Activated CD4-positive, alpha-beta T cell treated with anti-CD3 and anti-CD28 coated beads, Interleukin-10, Interleukin-2, amounts not matched to agents 100 ng/mL and 50 ng/mL, durations not matched to agents 16 hours and 8 hours (primary cell): ENCODE measurements at places on chromosomes 3 and 15.

GRCh38 chr3:24837601-24838000, 343.0 kb upstream of the THRB start:
- no peak for DNase-seq

GRCh38 chr3:101036213-101036618, 43.0 kb upstream of the ABI3BP start:
- DNase-seq = no peak

- peak; percentile 96 for DNase-seq
Measured at GRCh38 chr3:17151598-17152373, 267.0 kb downstream of the PLCL2 start.

- DNase-seq = no peak
Measured at GRCh38 chr15:89004726-89005030, 83.6 kb upstream of the ABHD2 start.

- no peak for DNase-seq
Measured at GRCh38 chr3:198030125-198030524, 70.1 kb downstream of the LMLN start.

GRCh38 chr15:63218100-63218808, 28.8 kb downstream of the RAB8B start:
- no peak for DNase-seq

- no peak for DNase-seq
Measured at GRCh38 chr15:91894606-91895005, 41.1 kb downstream of the SLCO3A1 start.

- DNase-seq = no peak
Measured at GRCh38 chr3:93904568-93904967, 69.1 kb downstream of the PROS1 start.

DNA sequence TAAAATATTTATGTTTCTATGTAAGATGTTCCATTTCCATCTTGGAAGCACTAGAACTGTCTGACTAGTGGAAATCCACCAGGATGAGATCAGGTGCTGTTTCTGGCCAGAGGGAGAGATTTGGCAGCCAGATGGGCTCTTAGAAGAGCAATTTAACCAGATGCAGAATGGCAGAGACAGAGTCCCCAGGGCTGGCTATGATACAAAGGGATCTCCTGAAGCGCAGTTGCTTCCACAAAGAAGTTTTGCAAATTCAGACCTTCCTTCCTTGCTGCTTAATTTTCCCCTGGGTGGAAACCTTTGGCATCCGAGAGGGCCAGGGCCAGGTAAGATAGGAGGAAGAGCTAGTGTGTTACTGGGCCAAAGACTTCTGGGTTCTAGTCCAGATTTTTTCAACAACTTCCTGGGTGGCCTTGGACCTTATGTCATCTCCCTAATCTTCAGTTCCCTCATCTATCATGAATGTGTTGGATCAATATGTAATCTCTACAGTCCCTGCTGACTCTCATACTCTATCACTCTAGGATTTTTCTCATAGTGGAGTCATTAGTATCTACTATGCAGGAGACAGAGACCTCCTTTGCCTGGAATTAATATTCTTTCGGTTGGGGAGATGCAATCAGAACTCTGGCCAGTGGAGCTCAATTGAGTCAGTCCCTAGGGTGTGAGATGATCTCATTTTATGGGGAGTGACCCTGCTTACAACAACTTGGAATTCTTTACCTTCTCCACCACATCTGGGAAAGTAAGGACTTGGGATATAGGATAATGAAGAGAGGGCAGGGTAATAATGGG, 41.1 kb upstream of the NDUFB4 start:
- DNase-seq = no peak

- DNase-seq = no peak
Measured at GRCh38 chr15:88748081-88748480, 55.2 kb upstream of the ACAN start.

DNA sequence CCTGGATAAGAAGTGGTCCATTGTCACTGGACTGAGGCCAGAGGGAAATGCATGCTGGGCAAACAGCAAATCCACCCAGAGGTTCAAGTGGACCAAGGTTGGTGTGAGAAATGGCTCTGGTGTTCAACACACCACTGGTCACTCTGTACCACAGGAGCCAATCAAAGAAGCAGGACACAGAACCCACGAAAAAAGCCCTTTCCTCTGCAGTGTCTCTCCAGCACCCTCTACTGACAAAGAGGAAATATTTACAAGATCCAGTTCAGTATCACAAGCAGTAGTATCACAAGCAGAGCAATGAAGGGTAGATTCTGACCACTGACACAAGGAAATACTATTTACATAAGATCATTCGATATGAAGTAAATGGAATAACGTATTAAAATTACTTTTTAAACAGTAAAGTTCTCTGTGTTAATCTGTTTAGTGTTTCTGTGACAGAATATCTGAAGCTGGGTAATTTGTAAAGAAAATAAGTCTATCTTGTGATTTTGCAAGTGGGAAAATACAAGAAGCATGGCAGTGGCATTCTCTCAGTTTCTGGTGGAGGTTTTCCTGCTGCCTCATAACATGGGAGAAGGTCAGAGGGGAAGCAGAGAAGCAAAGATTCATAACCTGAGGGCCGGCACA, 390.7 kb downstream of the EFHB start:
- DNase-seq = peak; percentile 11

GRCh38 chr15:80739919-80740318, 39.3 kb upstream of the CEMIP start:
- DNase-seq = no peak

- no peak for DNase-seq
Measured at GRCh38 chr3:82473864-82474541, 712.6 kb upstream of the GBE1 start.

GRCh38 chr15:40322531-40323238, 807 bp upstream of the INAFM2 start:
- DNase-seq = no peak

DNA sequence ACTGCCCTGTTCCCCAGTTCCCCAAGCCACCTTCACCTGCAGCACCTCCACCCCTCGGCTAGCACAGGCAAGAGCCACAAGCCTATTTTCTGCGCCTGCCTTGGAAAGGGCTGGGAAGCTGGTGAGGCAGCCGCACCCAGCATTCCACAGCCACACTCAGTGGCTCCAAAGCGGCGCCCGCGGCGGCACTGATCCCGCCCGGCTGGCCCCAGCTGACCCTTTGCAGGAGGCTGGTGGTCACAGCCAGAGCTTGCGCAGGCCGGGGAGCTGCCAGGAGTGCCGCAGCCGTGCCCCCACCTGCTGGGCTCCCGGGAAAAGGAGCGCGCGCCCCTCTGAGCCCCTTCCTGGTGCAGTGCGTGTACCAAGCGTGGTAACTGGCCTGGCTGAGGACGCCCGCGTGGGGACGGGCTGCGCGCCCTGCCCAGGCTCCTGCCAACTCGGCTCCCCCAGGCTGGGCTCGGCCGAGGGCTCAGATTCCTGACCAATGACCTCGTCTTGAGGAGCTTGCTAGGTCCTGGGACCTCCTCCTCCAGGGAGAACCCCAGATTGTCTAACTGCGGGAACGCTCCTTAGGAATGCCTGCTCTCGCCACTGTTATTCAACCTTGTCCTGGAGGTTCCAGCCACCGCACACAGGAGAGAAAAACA, 13.3 kb downstream of the GRAMD2A start:
- DNase-seq = no peak

- no peak for DNase-seq
Measured at GRCh38 chr15:81087066-81087465, 47.0 kb upstream of the CFAP161 start.

DNA sequence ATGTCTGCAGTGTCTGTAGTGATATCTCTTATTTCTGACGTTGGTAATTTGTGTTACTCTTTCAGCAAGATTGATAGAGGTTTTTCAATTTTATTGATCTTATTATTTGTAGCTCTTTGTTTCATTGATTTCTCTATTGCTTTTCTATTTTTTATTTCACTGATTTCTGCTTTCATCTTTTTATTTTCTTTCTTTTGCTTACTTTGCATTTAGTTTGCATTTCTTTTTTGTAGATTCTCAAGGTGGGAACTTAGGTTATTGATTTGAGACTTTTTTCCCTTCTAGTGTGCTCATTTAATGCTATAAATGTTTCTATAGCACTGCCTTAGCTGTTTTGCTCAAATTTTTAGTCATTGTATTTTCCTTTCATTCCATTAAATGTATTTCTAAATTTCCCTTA, 49.5 kb upstream of the GABRG3 start:
- no peak for DNase-seq

DNA sequence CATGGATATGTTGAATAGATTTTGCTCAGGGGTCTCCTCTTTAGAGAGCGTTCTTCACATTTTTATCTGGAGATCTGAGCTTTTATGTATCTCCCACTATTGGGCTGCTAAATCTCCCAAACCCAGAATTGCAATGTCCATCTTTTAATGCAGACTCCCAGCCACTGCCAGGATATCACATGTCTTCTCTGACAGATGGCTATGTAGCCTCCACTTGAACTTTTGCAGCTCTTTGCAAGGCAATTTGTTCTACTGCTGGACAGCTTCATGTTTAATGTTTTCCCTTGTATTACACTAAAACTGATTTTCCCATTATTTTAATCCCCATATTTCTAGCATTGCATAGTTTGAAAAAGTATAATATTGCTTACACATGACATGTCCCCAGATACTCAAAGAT, 177.2 kb downstream of the LPP start:
- DNase-seq = no peak

- DNase-seq = peak; percentile 28
Measured at GRCh38 chr15:69126054-69126469, 34.4 kb upstream of the GLCE start.

DNA sequence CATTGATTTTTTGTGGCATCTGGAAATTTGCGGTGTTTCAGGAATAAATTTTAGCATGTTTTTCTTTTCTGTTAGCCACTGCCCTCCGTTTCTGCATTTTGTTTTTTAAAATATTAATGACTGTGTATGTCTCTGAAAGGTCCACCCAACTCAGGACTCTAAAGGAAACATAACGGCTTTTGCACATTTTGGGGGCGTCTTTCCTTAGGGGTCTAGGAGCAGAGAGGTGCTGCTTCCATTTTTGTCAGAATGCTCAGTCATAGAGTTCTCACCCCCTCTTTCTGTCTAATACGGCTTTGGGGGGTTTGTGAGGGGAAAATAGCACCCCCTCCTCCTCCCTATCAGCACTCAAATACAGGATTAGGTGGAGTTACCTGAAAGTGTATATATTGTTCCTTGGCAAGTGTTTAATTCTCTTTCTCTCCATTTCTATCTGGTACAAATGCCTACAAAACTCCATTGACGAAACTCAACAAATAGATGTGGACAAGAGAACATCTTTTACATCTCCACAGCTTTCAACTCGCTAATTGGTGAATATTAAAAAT, 219.4 kb downstream of the MEIS2 start:
- DNase-seq = no peak

DNA sequence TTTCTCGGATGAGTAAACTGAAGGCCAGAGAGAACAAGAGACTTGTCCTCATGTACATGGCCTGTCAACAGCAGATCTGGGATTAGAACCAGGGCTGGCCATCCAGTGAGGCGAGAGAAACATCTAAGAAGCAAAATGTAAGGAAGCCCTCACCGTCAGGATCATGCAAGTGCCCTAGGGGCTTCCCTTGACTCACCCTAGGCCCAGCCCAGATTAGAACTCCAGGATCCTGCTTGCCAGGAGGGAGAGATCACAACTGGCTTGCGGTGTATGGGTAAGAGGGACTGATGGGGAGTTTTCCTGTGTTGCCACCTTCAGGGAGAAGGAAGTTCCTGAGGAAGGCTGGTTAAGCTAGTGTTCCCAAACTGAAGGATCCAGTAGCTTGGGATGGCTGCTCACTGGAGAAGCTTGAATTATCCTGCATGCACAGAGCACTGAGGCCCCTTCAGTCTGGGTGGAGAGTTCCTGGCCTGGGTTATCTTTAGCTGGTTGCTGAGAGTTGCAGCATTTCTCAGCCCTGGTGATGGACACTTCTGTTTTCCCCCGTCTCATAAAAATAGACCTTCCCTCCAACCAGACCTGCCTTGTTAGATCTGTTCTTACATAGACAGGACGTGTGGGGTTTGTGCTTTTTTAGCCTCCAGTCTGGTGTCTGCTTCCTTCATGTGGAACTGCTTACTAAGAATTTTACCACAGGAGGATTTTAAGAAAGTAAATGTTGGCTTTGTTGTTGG, 28.2 kb upstream of the XIRP1 start:
- DNase-seq = no peak

DNA sequence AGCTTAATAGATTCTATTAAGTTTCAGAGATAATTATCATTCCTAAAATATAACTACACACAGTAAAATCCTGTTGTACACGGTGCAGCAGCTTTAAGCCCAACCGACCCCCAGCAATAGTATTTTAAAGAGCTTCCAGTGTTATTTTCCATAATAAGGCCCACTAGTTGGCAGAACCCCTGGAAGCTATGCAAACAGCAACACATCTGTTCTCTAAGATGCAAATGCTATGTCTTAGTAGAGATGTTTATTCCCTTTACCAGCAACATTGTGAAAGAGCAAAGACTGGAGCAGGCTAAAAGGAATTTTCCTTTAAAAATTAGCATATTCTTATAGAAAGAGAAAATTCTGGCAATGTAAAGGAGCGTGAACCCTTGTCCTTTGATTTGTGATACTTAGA, 819.7 kb upstream of the ALCAM start:
- DNase-seq = no peak

DNA sequence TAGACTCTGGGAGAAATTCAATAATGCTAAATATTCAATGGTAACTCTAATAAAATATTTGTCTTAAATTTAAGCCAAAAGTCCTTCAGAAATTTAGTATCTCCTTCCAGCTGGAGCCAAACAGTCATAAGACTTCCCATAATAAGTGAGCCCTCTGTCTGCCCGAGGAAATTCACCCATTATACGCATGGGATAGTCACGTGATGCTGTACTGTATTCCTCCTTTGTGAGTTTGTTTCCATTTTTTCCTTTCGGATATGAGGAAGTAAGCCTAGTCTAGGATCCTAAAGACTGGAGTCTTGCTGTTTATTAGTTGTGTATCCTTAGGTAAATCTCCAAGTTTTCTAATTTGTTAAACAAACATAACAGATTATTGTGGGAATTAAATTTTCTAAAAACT, 110.4 kb upstream of the PLAAT1 start:
- no peak for DNase-seq

- no peak for DNase-seq
Measured at GRCh38 chr3:100536093-100536492, 43.7 kb downstream of the TMEM45A start.

DNA sequence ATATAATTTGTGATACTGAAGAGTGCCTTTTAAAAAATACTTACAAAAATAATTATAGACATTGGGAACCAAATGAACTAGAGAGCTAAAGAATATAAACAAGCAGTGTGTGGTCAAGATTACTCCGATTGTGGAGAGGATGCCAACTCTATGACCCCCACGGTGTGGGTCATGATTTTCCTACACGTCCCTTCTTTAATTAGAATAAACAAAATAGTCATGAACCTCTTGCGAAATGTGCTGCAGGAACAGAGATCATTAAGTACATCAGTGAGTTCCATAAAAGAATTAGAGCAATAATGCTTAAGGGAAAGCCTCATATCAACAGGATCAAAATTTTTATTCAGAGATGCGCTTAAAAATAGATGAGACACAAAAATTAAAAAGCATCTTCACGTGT, 476.6 kb upstream of the ROBO1 start:
- no peak for DNase-seq

DNA sequence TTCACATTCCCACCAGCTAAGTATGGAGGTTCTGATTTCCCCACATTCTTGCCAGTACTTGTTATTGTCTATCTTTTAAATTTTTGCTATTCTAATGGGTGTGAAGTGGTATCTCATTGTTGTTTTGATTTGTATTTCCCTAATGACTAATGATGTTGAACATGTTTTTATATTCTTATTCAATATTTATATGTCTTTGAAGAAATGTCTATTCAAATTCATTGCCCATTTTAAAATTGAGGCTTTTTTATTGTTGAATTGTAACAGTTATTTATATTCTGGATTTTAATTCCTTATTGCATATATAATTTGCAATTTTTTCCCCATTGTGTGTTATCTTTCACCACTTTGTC, 255.3 kb downstream of the EDEM1 start:
- DNase-seq = no peak

GRCh38 chr15:98438907-98439306, 209.4 kb upstream of the IGF1R start:
- no peak for DNase-seq
